Stimulated activated naive B cell treated with anti-CD40 and anti-IgM and Interleukin-4, amounts not matched to agents 10 μg/mL and 1 μg/mL and 100 μg/mL, for 72 hours (primary cell): ENCODE measurements at places on chromosomes 4 and X.
A peak's percentile ranks its signal among the peaks of the same experiment; 100 is the strongest.

GRCh38 chr4:148044912-148045352 lies 313.0 kb downstream of the ARHGAP10 start:
- DNase-seq = peak; percentile 25

GRCh38 chrX:74344280-74344622 lies 40.3 kb downstream of the ZCCHC13 start:
- DNase-seq = no peak

- no peak for DNase-seq
Measured at GRCh38 chr4:114334884-114335330, 263.7 kb upstream of the UGT8 start.

DNA sequence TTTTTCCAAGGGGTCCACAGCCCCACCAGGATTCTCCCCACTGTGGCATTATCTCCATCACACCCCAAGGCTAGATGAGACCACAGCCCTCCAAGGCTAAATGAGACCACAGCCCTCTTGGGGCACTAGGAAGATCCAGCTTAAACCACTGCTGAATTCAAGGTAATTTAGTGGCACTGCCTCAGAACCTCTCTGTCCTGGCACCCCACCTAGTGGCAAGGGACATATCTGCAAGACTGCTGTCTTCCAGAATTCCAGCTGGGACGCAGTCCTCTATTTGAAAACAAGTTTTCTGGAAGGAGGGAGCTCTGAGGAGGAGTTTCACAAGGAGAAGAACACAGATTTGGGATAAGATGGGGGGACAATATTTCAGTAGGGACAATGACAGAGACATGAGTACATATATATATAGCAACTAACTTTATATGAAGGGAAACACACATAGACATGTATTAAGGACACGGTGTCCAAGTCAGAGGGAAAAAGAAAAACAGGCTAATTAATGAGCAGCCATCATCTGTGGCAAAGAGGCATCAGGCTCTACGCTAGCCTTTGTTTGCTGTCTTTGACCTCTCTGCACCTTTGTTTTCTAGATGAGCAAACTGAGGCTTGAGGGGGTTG lies 9.3 kb downstream of the CETN2 start:
- no peak for DNase-seq

DNA sequence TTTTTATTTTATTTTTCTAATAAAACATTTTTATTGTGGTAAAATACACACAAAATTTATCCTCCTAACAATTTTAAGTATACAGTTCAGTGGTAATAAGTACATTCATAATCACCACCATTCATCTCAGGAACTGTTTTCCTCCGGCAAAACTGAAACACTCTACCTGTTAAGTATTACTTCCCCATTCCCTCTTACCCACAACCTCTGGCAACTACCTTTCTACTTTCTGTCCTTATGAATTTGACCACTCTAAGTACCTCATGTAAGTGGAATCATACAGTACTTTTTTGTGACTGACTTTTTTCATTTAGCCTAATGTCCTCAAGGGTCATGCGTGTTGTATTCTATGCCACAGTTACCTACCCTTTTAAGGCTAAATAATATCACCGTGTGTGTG lies 21.1 kb upstream of the HSFX4 start:
- DNase-seq = no peak
